Stimulated activated CD4-positive, alpha-beta T cell treated with anti-CD3 and anti-CD28 coated beads, TNF-alpha, amount 100 ng/mL, for 4 hours (primary cell): ENCODE measurements at places on chromosomes 1 and 21.

DNA sequence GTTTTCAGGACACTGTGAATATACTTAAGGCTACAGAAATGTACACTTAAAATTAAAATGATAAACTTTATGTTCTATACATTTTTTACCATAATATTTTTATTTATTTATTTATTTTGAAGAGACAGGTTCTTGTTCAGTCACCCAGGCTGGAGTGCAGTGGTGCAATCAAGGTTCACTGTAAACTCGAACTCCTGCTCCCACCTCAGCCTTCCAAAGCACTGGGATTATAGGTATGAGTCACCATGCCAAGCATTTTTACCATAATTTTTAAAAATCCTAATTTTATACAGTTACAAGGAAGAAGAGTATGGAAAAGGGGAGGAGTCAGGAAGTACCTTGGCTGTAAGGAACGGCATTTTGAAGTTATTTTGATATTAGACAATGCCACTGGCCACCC is 23.6 kb upstream of the ANGPTL3 start:
- no peak for DNase-seq

DNA sequence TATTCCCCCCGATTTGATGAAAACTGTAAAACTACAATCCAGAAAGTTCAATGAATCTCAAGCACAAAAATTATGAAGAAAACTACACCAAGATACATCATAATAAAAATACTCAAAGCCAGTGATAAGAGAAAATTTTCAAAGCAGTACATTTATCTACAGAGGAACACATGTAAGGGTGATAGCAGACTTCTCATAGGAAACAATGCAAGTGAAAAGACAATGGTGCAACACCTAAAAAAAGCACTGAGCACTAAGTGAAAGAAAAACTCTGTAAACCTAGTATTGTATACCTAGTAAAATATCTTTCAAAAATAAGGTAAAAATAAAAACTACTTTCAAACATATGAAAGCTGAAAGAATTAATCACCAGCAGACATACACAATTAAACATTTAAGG is 76.1 kb upstream of the IRF2BP2 start:
- no peak for DNase-seq

DNA sequence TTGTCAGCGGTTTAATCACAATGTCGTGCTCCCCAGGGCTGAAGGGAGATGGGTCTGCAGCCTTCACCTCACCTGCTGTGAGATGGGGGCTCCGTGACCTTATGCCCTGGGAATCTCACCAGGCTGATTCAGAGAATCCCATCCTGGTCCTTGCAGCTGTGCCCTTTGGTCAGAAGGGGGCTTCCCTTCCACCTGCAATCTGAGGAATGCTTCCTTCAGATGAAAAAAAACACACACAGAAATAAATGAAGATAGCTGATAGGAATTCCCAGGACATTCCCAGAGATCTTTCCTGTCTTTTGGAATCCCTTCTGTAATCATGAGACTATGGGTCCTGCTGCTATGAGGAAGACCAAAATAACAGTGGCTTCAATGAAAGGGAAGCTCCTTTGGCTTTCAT is 127.0 kb upstream of the VAMP3 start:
- DNase-seq, result no peak

DNA sequence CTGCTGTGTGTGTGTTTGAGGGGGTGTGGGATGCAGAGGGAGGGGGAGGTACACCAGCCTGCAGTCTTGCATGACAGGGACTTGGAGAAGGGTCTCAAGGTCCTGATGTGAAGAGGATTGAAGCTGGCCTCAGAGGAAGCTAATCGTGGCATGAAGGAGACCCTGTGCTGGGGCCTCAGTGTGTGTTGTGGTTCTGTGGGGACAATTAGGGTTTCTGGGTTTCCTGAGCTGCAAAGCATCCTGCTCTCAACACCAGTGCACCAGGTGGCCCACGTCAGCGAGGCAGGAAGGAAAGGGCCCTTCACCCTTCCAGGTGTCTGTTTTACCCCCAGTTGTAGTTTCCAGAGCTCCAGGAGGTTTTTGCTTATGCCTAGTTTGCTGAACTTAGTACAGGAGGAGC is 52.8 kb downstream of the TENT5C start:
- DNase-seq, result no peak

GRCh38 chr1:202965422-202965821 is 1.6 kb downstream of the CYB5R1 start:
- DNase-seq, result no peak

GRCh38 chr1:225565847-225566246 is 87.1 kb downstream of the ENAH start:
- DNase-seq, result no peak
